ENCODE measurements at places on chromosomes 12 and 14. TPM values are rescaled to one million over a fixed set of nuclear protein-coding genes. Genes with fewer than 3 reads are reported as not detected.
A peak's percentile ranks its signal among the peaks of the same experiment; 100 is the strongest.

DNA sequence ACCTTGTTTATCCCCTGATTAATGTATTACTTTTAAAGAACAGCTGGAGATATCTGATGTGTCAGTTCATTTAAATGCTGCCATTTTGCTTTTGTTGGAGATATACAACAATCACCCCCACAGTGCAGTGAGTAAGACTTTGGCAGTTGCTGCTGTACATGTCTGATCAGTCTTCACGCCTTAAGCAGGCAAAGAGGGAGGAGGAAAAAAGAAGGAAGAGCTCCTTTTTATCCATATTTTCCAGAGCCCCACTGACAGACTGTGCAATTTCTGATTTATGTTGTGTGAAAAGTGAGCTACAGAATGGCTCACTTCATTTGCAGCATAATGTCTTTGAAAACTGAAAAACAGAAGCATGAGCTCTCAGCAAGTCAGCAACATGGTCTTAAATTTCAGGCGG, 319.7 kb upstream of the LRIG3 start:
- no peak for DNase-seq

DNA sequence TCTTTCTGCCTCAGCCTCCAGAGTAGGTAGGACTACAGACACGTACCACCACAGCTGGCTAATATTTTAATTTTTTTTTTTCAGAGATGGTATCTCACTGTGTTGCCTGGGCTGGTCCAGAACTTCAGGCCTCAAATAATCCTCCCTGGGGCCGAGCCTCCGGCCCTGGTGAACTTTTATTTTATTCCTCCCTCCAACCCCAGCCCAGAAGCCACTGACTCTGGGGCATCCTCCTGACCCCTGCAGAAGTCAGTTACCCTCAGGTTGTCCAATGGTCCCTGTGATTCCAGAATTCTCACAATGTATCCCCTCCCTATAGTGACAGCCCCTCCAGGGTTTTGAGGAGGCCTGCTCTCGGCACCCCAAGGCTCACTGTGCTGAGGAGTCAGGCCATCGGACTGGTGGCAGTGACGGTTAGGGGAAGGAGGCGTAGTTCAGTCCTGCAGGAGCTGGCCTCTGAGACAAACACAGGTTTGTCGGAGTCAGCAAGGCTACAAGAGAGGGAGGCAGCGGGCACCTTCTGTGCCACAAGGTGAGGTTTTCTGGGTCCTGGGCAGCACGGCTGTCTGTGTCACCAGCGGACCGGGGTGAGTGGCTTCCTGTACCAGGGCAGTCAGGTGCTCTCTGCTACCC, 19.4 kb upstream of the FIGNL2 start:
- no peak for DNase-seq

GRCh38 chr12:124393414-124393790, 98.5 kb downstream of the RFLNA start:
- DNase-seq, result no peak

MMP14 gene
- total RNA-seq, result 2.2 TPM

DNA sequence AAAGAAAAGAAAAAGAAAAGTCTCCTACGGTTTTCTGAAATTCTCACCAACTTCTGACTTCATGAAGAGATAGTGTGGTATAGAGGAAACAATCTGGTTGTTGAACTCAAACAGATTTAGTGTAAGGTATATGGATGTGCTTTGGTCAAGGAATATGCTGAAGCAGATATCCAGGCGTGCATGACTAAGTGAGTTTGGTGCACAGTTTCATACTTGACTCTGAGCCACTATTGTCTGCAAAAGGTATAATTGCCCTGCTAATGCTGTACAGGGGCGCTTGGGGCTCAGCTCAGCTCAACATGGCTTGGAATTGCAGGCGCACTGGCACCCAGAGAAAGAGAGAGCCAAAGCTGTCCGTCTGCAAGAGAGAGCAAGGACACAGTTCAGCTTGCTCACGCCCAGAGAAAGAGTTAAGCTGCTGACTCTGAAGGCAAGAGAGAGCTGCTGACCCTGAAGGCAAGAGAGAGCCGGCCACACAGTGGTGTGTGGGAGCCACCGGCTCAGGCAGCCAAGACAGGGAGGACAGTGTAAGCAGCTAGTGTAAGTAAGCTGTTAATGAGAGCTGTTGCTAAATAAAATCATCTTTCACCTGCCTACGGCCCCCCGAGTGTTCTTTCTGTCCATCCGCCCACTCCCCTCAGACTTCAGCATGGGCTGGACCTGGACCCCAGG, 66.4 kb upstream of the SLC38A4 start:
- DNase-seq, result no peak

GRCh38 chr12:70571705-70572268, 65.4 kb downstream of the PTPRB start:
- DNase-seq, result no peak

TMEM233 gene
- not detected for total RNA-seq

GRCh38 chr12:106133136-106134087, 5.3 kb downstream of the NUAK1 start:
- no peak for DNase-seq

HCAR3 gene
- 0.09 TPM for total RNA-seq

DNA sequence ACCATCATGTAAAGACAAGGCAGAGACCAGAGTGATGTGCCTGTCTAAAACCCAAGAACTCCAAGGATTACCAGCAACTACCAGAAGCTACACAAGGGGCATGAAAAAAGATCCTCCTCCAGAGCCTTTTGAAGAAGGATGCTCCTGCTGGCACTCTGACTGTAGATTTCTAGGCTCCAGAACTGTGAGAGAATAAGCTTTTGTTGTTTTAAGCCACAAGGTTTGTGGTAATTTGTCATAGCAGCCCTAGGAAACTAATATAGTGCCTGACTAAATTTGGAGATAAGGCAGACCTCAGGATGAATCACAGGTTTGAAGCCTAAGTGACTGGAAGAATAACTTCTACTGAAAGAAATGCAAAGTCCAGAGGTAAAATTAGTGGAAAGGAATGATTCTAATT, 132.9 kb downstream of the CEP83 start:
- peak; percentile 13 for DNase-seq

GRCh38 chr12:9888665-9889273, 7.5 kb downstream of the KLRF2 start:
- DNase-seq, result no peak

HOXC9 gene
- total RNA-seq, result not detected

- no peak for DNase-seq
Measured at GRCh38 chr14:76780360-76780759, 19.1 kb downstream of the VASH1 start.

- no peak for DNase-seq
Measured at GRCh38 chr12:102958830-102959176, 1.3 kb downstream of the ASCL1 start.

GRCh38 chr14:60327447-60328331, 78.7 kb downstream of the PPM1A start:
- DNase-seq, result peak; percentile 54

RALGAPA1 gene
- 34.7 TPM for total RNA-seq

DNA sequence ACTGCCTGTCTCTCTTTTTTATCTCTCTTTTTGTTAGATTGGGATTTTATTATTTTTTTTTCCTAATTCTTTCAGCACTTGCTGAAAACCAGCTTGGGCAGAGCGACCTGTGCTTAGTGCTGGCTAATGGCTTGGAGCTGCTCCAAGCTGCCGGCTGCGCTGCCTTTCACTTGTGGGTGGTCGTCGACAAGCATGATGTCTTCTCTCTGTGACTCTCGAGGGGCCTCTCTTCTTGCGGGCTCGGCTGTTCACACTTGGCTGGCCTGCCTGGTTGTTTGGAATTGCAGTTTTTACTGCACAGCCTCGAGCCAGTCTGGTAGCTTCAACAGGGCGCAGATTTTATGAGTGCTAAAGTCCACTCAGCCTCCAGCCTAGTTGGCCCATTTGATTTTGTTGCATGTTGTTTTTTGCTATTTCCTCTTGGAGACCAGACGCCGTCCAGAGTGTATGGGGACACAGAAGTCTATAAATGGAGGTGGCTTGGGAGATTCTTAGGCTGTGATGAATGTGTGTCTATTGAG, 18.6 kb downstream of the TPCN1 start:
- no peak for DNase-seq

TAS2R9 gene
- total RNA-seq, result not detected

- peak; percentile 69 for DNase-seq
Measured at GRCh38 chr14:39229222-39229543, 4.5 kb upstream of the MIA2 start.

- no peak for DNase-seq
Measured at GRCh38 chr12:45208604-45209487, 7.0 kb upstream of the ANO6 start.

PSEN1 gene
- total RNA-seq, result 34.6 TPM

DNA sequence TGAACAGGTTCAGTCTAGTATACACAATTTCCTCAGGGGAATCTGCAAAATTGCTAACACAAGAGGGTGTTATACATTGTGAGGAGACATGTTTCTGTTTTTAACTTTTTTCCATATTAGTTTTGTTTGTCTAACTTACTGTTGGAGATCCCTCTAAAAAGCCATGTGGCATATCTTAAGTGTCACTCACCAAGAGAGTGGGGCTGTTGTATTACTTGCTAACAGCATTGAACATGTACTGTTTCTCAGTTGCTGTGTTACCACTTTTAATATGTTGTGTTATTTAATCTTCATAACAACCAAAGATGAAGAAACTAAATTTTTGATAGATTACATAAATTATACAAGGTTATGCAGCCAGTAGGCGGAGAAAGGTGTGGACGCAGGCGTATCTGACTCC, 154.3 kb upstream of the NPAS3 start:
- DNase-seq, result no peak

PRIMA1 gene
- total RNA-seq, result not detected

DNA sequence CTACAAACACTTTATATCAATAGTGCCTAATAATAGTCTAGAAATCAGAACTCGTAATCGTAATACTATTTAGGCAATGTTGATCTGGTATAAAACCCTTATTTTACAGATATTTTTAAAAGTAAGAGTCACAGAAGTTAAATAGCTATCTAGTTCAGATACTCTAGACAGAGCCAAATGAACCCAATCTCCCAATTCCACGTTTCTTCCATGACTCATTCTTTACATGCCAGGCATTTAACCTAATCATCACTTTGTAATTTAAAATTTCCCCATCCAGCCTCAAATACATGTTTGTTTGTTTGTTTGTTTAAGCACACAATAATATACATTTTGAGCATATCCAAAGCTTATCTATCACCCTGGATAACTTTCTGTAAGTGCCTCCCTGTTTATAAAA, 36.4 kb upstream of the GARIN6 start:
- no peak for DNase-seq

DNA sequence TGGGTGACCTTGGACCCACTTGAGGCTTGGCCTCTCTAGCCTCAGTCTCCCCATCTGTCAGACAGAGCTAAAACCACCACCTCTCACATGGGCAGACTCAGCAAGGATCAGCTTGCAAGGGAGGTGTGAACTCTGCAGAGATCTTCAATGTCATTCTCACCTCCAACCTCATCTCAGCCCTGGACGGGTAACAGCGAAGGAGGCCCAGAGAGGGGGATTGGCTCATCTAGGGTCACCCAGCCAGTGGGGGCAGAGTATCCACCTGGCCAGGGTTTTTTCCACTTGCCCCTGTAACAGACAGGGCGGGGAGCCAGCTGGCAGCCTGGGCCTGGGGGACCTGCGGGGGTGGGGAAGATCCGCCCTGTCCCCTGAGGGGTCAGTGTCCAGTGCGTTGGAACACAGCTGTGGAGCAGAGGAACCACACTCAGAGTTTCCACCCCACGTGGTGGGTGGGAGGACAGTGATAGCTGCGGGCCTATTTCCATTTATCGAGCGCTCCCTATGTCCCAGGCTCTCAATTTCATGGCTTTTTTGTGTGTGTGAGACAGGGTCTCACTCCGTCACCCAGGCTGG, 27.4 kb downstream of the DTX1 start:
- DNase-seq, result no peak

LPAR5 gene
- 2.8 TPM for total RNA-seq

FAM181A gene
- not detected for total RNA-seq

- no peak for DNase-seq
Measured at GRCh38 chr12:32445356-32445755, 46.0 kb downstream of the FGD4 start.

GRCh38 chr12:55043542-55043941, 23.8 kb downstream of the NEUROD4 start:
- no peak for DNase-seq

MYO1H gene
- total RNA-seq, result not detected

DNA sequence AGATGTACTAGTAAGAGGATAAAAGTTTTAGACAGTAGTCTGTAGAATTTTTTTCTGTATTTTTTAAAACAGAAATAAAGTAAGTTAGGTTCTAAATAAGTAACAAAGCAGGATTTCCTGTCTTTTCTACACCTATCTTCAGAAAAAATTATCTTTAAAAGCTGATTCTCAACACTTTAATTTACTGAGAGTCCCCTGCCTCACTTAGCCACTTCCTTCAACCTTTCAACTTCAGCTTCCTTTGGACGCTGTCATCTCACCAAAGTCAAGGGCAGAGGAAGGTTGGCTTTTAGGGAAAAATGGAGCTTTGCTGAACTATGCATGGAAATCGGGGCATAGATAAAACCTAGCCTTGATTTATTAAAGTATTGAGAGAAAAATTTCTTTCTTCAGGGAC, 44.9 kb upstream of the CERS5 start:
- no peak for DNase-seq

GRCh38 chr14:75736845-75737485, 75.9 kb downstream of the TTLL5 start:
- no peak for DNase-seq

- peak; percentile 82 for DNase-seq
Measured at GRCh38 chr14:23953464-23954278, at the start of gene DHRS4. TSS of gene DHRS4 (plus strand) at chr14:23953770. CDS start at chr14:23953789, 19 bp downstream.

- no peak for DNase-seq
Measured at GRCh38 chr12:93537769-93538168, 34.7 kb upstream of the SOCS2 start.

GDF3 gene
- not detected for total RNA-seq

DNA sequence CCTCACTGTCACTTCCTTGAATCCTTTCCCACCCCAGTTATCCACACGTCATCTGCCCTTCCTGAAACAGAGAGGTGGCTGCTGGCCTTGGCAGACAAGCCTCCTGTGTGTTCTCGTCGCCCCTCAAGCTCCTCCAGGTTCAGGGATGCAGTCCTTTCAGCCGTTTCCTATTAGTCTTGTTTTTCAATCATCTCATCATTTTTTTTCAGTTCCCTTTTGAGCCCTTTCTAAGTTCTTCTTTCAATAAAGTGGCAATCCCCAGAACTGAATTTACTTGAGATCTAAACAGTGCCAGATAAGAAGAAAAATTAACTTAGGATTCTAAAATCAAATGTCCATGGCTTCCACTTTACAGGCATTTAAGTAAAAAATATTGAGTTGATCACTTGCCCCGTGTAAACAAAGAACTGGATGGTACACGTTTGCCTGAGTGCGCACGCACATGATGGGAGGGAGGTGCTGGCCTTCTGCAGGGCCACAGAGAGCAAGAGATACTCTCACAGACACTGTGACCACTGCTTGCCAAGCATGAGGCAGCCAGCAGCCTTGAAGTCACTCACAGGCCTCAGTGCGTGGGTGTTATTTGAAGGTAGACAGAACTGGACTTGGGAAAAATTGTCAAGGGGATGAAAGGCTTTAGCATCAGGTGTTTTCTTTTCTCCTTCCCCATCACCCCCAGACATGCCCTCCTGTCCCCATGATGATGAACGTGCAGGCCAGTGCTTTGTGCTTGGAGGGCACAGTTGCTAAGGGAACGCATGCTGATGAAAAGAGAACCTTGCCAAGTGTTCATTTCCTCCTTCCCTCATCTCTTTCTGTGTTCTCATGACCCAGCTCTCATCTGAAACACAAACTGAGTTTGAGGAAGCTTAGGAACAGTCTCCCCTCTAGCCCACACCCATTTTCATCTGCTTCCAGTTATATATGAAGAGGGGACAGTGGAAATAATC, 408.3 kb downstream of the EGLN3 start:
- no peak for DNase-seq
